ENCODE measurements at places on chromosomes 7 and 10. TPM values are rescaled to one million over a fixed set of nuclear protein-coding genes. Genes with fewer than 3 reads are reported as not detected.

DNA sequence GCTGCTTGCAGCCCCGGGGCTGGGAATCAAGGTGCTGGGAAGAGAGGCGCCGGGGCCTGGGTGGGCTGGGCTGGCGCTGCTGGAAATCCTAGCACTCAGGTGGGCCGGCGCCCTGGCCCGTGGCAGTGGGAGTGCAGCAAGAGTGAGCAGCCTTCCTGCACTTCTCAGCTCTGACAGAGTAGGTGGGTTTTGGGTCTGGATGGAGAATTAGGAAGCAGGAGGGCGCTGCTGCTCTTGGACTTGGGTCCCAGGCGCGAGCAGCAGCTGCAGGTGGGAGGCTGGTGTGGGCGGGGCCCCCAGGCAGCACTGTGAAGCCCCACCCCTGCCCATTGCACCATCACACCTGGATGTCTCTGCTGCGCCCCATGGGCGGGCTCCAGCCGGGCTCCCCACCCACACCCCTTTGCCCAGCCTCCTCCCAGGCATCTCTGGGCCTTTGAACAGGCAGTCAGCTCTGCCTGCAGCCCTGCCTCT, 6.0 kb downstream of the BRI3 start:
- DNase-seq: no peak

KLF14 gene
- not detected for total RNA-seq

DNA sequence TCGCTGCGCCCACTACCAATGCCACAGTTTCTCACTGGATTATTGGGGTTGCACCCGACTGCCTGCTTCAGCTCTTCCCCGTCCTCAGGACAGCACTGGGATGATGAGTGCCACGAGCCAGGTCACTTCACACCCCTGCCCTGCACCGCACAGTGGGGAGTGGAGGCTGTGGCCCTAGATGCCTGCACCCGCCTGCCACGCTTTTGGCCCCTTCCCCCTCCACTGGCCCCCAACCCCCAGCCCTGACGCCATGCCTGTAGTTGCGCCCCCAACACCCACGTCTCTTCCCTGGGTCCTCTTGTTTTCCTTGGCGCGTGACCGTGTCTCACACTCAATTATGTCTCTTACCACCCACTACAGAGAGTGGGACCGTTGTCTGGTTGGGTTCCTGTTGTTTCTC, 134.3 kb downstream of the VIPR2 start:
- DNase-seq: no peak

GRCh38 chr10:6072215-6072934, 10.2 kb upstream of the IL2RA start:
- DNase-seq: no peak

Measured in cardiac septum (tissue), 1 donor.